ENCODE measurements at places on chromosomes 5 and 9.

DNA sequence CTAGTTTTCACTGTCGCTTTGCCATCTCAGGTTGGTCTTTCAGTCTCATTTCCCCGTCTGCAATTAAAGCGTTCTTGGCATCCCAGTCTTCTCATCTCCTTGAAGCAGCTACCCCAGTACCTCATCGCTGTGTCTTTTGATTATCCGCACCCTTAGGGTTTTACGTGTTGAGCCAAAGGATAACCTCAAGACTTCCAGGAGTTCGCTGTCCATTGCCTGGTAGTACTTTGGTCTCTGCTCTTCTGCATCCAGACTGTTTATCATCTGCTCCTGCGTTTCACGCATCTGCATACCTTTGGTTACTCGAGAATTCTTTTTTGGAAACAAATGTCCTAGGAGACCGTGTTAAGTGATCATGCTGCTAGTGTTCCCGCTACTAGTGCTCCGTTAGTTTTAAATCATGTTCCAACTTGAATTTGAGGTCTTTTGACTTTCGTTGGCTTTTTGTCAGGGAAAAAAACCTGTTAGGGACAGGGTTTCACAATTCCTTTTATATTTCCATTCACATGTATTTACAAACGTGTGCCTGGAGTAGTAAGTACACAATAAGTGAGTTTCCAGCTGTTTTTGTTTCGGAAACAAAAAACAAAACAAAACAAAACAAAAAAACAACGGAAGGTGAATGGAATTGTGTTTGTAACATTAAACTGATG, 888 bp downstream of the RABGAP1 start:
- no peak for DNase-seq

- no peak for DNase-seq
Observed at GRCh38 chr5:96288166-96288844, 144.7 kb downstream of the PCSK1 start.

- DNase-seq, result no peak
Observed at GRCh38 chr9:125486576-125486975, 220.4 kb downstream of the MAPKAP1 start.

GRCh38 chr5:151651997-151652645, 34.6 kb downstream of the SPARC start:
- peak; percentile 70 for DNase-seq

DNA sequence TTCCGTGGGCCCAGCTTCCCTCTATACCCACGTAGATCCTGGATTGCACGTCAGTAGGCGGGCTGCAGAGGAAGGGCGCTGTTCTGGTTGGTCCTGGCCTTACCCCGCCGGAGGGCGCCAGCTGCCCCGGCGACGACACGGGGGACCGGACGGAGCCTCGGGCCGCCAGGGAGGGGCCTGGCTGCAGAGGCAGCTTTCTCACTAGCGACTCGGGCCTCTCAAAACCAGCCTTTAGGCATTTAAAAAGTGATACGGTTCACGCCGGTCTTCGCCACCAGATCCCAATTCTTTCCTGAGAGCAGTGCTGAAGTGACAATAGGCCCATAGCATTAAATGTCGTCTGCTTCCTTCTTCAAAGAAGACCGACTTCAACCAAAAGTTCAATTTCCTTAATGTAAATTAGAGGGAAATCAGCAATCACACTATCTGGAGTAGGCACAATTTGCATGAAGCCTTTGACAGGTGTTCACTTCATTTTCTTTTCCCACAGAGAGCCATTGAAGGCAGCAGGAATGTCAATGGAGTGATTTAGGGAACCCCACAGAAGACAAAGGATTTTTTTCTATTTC, 17.6 kb upstream of the UBE2D2 start:
- DNase-seq, result peak; percentile 33

- DNase-seq, result no peak
Observed at GRCh38 chr5:134493461-134494055, 31.9 kb upstream of the JADE2 start.

- DNase-seq, result no peak
Observed at GRCh38 chr5:102931085-102931725, 176.1 kb downstream of the PAM start.

- no peak for DNase-seq
Observed at GRCh38 chr9:124389146-124389939, 25.9 kb downstream of the PSMB7 start.

DNA sequence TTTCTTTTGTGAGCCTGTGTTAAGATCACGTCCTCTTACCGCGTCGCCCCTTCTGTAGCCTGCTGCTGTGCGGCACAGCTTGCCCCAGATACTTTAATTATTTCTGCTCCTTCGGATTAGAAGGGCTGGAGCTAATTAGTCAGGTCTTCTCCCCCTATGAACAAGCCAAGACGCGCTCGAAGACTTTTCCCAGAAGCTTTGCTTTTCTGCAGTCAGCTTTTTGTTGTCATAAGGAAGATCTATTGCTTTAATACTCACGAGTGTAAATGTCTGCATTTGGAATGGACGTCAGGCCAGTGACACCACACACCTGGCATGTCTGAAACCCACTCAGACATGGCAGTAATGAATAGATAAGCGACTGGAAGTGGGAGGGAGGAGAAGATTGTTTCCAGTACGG, 37.0 kb downstream of the PRUNE2 start:
- no peak for DNase-seq

DNA sequence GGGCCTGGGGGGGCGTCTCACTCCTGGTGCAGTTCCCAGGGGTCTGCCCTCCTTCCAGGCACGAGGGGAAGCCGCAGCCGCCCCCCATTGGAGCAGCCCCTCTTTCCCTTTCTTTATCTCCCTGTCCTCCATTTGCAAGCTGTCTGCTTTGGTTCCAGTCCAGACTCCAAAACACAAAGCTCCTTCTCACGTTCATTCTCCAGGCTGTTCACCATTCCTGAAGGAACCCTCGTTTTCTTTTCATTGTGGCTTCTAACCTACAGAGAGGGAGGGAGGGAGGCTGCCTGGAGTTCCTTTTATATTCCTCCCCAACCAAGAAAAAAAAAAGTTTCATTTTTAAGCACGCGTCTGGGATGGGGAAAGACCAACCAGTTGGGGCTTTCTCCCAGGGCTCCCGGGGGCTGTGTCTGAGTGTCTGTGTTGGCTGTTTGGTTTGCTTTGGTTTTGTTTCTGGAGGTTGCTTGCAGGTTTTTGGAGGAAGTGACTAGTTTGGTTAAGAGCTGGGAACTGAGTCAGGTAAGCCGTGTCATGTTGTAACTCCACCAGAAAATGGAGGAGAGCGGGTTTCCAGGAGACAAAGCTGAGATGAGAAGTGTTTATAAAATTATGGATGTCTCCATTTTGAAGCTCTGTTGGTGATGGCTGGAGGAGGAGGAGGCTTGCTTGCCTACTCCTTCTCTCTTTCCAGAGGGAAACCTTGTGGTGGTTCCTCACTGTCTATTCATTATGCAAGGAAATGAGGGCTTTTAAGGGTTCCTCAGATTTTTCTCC, 1.6 kb downstream of the ZNF462 start:
- DNase-seq, result peak; percentile 30

DNA sequence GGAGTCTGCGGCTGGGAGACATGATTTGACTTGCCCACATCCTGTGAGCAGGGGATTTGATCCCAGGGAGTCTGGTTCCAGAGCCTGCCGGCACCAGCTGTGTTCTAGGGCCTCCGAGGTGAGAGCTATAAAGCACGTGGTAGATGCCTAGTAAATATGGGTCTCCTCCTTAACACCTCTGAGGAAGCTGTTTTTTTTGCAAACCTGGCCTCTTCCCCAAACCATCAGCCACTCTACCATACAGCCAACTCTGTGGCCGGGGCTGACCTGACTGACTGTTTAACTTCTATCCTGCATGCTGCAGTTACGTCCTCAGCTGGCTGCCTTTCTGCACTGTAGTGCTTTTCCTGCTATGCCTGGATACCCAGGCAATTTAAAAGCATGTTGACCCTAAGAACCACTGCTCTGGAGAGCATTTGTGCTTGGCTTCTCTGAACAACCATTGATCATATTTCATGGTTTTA, 220.5 kb downstream of the SLIT3 start:
- no peak for DNase-seq

DNA sequence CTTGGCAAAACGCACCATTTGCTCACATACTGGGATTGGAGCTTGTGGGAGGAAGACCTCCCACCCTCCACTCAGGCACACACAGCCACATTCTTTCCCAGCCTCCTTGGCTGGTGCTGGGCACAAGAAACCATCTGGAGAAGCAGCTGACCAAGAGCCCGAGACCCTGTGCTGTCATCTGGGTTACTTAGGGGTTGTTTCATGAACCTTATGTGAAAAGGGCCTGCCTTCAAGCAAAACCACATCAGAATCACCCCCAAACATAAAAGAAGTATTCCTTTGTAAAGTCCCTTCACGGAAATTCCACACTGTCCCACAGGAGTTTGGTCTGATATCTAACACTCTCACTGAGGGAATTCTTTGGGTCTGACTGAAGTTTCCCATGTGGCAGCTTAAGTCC, 172.1 kb downstream of the NR3C1 start:
- peak; percentile 54 for DNase-seq

DNA sequence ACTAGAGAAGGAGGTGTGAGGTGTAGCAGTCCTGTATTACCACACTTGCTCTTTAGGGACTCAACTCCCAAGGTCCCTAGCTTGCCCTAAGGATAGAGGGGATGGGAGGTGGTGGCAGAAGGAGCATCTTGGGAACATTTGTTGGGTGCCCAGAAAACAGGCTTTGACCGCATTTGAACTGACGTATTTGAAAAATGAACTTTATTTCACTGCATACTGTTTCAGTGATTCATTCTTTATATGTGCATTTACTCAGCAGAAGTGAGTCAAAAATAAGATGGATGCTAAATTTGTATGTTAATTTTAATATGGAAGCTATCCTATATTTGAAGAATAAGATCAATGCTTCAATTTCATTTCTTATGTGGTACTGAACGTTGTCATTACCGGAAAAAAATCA, 18.7 kb downstream of the DMRT3 start:
- DNase-seq, result no peak

- DNase-seq, result no peak
Observed at GRCh38 chr5:20113031-20113715, 125.2 kb upstream of the CDH18 start.

DNA sequence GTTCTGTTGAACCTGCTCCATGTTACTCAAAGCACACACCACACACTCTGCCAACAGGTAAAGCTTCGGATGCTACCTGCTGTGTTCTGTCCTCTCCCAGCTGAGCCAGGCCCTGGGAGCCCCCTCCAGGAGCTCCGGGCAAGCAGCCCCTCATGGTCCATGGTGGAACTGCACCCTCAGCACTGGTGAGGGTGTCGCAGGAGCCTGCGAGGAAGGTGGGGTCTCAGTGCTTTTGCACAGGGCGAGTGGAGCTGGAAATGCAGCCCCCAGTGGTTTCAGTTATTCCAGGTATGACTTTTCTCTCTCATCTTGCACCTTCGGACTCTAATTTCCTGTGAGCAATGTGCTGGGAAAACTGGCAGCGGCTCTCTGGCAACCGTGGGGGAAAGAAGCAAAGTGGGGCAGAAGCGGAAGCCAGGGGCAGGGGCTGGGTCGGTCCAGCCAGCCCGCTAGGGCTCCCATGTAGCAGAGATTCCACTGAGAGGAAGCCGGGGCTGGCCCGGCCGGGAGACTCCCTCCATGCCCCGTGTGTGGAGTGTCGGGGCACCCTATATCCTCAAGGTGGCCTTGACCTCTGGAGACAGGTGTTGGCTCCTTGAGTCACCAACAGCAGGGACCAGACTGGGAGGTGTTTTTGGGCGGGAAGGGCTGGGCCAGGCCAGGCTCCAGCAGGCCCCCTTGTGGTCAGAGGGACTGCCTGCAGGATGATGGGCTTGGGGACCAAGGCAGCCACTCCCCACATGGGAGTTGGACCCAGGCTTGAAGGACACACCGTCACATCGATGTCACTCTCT, 75.6 kb upstream of the PRSS3 start:
- no peak for DNase-seq

GRCh38 chr5:173527671-173528070, 88.8 kb downstream of the BOD1 start:
- no peak for DNase-seq

DNA sequence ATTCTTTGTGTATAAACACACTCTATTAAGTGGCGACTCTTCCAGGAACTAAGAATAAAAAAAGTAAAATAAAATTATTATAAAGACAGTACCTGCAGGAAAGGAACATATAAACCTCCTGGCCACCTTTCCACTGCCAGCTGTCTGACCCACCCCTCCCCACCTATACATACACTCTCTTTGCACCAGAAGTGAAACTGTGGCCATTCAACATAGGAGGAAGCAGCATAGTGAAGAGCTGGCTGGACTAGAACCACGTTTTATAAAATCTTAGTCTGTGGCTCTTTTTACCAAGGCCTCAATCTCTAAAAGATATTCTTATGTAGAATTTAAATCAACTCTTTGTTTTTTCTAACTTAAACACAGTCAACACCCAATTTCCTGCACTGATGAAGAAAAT, 289.6 kb downstream of the GABRB2 start:
- DNase-seq, result no peak

DNA sequence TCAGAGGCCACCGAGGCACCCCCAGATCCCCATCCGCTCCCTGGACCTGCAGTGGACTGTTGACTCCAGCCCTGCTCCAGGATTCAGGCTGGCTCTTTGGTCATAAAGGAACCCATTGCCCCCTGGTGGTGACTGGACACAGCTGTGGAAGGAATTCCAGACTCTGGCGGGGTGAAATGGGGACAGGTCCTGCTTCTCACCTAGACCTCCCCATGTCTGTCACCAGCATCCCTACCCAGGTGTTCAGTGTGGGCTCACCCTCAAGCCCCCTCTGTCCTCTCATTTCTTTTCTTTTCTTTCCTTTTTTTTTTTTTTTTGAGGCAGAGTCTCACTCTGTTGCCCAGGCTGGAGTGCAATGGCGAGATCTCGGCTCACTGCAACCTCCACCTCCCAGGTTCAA, 25.5 kb upstream of the STXBP1 start:
- DNase-seq, result no peak

GRCh38 chr5:74126294-74126693, 500.3 kb downstream of the ARHGEF28 start:
- DNase-seq, result no peak

- no peak for DNase-seq
Observed at GRCh38 chr9:73531658-73532057, 380.0 kb downstream of the ANXA1 start.

DNA sequence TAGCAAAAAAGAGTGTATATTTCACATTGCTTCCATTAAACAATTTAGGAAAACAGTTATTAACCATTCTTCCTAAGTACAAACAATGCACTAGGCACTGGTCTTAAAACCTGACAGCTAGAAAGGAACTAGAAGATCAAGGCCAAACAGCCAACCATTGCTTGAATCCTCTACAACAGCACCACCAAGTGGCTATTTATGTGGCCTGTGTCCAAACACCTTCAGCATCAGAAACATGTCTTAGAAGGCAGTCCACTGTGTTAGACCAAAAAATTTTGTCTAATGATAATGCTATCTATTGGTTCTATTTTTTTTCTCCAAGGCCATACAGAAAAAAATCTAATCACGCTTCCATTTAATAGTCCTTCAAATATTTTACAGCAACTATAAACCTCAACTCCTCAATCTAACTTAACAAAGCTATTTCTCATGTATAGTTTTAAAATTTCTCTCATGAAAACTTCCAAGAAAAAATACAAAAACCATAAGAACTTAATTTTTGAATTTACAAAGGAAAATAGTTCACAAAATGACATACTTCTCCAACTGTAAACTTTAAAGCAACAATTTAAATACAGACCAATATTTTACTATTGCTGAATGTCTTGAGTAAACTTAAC, 36.1 kb downstream of the CAAP1 start:
- peak; percentile 51 for DNase-seq
